ENCODE measurements at places on chromosomes 13 and 19.

DNA sequence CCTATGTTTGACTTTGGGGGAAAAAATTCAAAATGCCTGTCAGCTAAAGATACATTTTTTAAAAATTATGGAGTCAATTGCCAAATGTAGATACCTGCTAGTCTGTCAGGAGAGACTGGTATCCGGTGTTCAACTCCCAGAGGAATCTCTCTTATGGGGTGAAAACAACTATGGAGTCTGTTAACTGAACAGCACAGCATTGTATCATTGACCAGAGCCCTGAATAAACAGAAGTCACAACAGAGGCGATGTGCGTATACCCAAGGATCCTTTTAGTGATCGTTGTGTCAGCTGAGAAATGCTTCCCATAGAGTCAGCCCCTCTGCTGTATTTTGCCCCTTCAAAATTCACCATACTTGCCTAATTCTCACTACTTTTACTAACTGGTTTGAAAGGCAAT is 257.3 kb downstream of the GPC5 start:
- DNase-seq: no peak

- DNase-seq: no peak
Observed at GRCh38 chr19:16509141-16510061, 13.2 kb downstream of the C19orf44 start.

- no peak for DNase-seq
Observed at GRCh38 chr13:106533101-106533942, 2.1 kb downstream of the EFNB2 start.

GRCh38 chr19:46296722-46297461 is at the start of gene HIF3A:
HIF3A (plus strand) TSS chr19:46297042; CDS start chr19:46297077, 35 bp downstream.
- no peak for DNase-seq

DNA sequence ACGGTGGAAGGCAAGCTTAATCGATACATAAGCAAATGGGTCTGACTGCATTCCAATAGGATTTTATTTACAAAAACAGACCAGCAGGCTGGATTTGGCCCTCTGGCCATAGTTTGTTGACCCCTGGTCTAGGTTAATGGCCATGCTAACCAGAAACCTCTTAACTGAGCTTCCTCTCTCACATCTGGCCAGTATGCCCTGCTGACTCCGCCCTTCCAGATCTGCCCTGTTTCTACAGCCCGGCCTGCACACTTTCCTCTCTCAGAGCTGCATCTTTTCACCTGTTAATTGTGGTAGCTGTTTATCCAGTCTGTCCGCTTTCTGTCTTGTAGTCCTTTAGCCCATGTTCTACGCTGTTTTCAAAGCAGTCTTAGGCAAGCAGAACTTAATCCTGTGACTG is 25.6 kb downstream of the EDNRB start:
- no peak for DNase-seq

GRCh38 chr19:2081873-2082810 is 14.0 kb downstream of the MOB3A start:
- DNase-seq: no peak

GRCh38 chr19:18344582-18344950 is 4.2 kb downstream of the PGPEP1 start:
- DNase-seq: no peak

GRCh38 chr13:113770441-113770840 is 11.4 kb downstream of the TMEM255B start:
- DNase-seq: no peak

GRCh38 chr13:44022196-44022595 is 142.5 kb downstream of the LACC1 start:
- no peak for DNase-seq

GRCh38 chr19:7819337-7819736 is 10.7 kb upstream of the EVI5L start:
- DNase-seq: no peak

DNA sequence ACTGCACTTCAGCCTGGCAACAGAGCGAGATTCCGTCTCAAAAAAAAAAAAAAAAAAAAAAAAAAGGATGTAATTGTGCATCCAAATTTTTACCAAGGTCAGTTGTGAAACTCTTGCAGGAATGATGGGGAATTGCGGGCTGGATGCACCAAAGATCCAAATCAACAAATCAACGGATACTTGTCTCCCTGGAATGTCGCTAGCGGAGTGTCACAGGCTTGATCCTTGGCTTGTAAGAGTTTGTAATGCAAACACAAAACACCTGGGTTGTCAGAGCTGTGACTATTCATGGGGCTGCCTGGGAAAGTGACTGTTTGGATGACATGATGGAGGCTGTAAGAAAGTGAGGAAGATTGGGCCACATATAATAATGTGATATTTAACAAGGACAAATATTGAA is 4.2 kb downstream of the KANK3 start:
- no peak for DNase-seq

- DNase-seq: no peak
Observed at GRCh38 chr13:111922086-111922485, 144.9 kb upstream of the SOX1 start.

GRCh38 chr19:23343434-23344010 is 51.7 kb downstream of the ZNF91 start:
- no peak for DNase-seq

- DNase-seq: no peak
Observed at GRCh38 chr13:113406321-113407102, 42.6 kb upstream of the GRTP1 start.

All from activated CD4-positive, alpha-beta T cell treated with anti-CD3 and anti-CD28 coated beads, Interleukin-2, amount 50 U/mL, for 4 hours (primary cell).